Tibial nerve (tissue), 4 donors: ENCODE measurements at places on chromosomes 16 and 17. TPM values are rescaled to one million over a fixed set of nuclear protein-coding genes. Genes with fewer than 3 reads are reported as not detected.

The MBTPS1 gene
- total RNA-seq = 122 TPM

The ODAD4 gene
- total RNA-seq = 5.4 TPM

The TP53TG3C gene
- total RNA-seq = not detected

The USP31 gene
- total RNA-seq = 14.4 TPM

The CAPNS2 gene
- not detected for total RNA-seq

The INCA1 gene
- total RNA-seq = 1.8 TPM

The TP53TG3F gene
- total RNA-seq = not detected

DNA sequence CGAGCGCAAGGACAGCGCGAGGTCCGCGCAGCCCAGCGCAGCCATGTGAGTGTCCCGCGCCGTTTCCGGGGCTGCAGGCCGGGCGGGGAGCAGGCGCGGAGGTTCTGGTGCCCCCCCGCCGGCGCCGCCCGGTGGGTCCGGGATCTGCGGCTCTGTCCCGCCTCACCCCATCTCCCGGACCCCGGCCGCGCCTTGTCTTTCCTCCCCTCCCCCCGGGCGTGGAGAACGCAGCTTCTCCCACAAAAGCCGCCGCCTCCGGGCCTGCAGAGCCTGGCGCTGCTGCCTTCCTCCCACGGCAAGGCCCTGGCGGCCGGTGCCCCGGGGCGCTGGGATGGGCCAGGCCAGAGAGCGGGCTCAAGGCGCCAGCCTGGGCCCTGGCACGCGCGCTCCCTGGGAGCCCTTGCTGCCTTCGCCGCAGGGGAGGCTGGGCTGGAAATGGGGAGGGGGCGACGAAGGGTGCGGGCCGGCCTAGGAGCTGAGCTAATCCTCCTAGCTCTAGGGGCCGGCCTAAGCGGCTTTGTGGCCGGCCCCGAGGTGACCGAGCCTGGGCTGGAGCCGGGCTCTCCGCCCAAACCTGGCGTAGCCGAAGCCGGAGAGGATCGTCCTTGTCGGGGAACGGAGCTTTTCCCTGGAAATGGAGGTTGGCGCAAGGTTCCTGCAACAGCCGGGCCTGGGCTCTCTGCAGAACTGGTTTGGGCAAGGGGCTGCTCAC, 397 bp downstream of the RIPOR1 start:
- no peaks in the 10 kb centered on the region for H3K36me3 ChIP-seq
- H3K27me3 ChIP-seq = no peaks in the 10 kb centered on the region
- peak overlapping the region; percentile 91 for H3K4me3 ChIP-seq
- no peak for DNase-seq

DNA sequence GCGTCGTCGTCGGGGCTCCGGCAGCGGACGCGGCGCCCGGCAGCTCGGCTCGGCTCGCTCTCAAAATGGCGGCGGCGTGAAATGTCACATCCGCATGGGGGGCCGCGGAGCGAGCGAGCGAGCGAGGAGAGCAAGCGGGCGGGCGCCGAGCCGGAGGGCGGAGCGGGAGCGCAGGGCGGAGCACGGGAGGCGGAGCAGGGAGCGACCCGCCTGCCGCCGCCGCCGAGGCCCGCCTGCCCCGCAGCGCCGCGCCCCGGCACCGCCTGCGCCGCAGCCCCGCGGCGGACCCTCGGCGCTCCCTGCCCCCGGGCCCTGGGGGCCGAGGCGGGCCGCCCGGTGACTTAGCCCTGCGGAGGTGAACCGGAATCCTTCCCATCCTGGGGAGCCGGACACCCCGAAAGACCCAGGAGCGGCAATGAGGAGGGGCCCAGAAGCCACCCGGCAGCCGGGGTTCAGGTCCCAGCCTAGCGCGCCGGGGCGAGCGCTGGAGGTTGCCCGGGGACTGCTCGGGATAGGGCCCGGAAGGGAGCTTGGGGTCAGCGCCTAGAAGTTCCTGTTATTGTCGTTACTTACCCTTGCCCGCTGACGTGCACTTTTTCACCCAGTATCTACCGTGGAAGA, at the start of gene USP7:
TSS of gene USP7 (minus strand) at position 86 of the 621 bp plus-strand sequence. CDS start 621 bp downstream, outside the sequence.
- H3K27ac ChIP-seq = peak within 1 kb of the TSS; percentile 84
- peaks cover 32% of the 10 kb centered on the region for H3K4me1 ChIP-seq
- DNase-seq = peak; percentile 89
- no peaks in the 10 kb centered on the region for H3K27me3 ChIP-seq
- H3K36me3 ChIP-seq = no peaks in the 10 kb centered on the region
- peak within 1 kb of the TSS; percentile 73 for H3K4me3 ChIP-seq

- DNase-seq = no peak
- no peaks in the 10 kb centered on the region for H3K4me1 ChIP-seq
- no peaks in the 10 kb centered on the region for H3K36me3 ChIP-seq
- no peak within 1 kb of the TSS for H3K4me3 ChIP-seq
- no peak within 1 kb of the TSS for H3K27ac ChIP-seq
Measured at GRCh38 chr16:23712976-23713375, at the start of gene ERN2. Gene ERN2 (minus strand): TSS chr16:23713222. CDS start chr16:23713187, 35 bp downstream.

GRCh38 chr17:83196024-83196365, 116.6 kb downstream of the METRNL start:
- DNase-seq = peak; percentile 74
- H3K27me3 ChIP-seq = no peaks in the 10 kb centered on the region
- H3K4me3 ChIP-seq = no peak overlapping the region
- peak overlapping the region; percentile 60 for H3K27ac ChIP-seq
- no peaks in the 10 kb centered on the region for H3K36me3 ChIP-seq

DNA sequence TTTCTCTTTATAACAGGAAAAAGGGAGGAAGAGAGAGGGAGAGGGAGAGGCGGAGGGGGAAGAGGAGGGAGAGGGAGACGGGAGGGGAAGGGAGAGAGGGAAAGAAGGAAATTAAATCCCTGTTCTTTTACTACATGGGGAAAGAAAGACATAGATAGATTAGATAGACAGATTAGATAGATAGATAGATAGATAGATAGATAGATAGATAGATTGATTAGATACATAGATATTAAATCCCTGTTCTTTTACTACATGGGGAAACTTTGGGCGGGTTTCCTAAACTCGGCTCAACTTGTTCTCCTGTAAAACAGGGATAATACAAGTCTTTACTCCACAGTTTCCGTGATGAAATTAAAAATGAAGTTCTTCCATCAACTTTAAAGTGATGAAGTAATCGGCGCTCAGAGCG, 661 bp downstream of the RFWD3 start:
- H3K36me3 ChIP-seq = no peaks in the 10 kb centered on the region
- peaks cover 5% of the 10 kb centered on the region for H3K4me1 ChIP-seq
- no peaks in the 10 kb centered on the region for H3K27me3 ChIP-seq
- peak overlapping the region; percentile 75 for H3K27ac ChIP-seq

GRCh38 chr16:17203424-17203823, 267.3 kb downstream of the XYLT1 start:
- no peak for DNase-seq
- H3K27me3 ChIP-seq = no peaks in the 10 kb centered on the region
- H3K36me3 ChIP-seq = no peaks in the 10 kb centered on the region
- H3K27ac ChIP-seq = no peak overlapping the region
- H3K4me1 ChIP-seq = peaks cover 9% of the 10 kb centered on the region

DNA sequence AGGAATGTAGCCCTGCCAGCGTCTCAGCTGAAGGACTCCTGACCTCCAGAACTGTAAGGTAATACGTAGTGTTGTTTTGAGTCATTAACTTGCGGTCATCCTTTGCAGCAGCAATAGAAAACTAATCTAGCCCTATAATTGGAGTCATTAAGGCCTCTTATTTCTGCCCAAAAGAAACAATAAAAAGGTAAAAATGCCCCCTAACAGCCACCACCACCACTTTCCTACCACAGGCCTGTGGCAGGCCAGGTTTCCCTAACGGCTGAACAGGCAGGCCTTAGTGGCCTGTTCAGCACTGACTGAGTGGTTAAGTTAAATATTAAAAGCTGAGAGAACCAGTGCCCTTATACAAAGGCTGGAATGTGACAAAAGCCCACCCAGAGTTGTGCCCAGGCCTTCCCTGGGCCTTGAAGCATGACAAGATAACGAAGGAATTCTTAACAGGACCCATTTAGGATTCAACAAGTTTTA, 286.5 kb upstream of the ERCC4 start:
- no peak overlapping the region for H3K4me3 ChIP-seq
- H3K27me3 ChIP-seq = no peaks in the 10 kb centered on the region
- no peak overlapping the region for H3K27ac ChIP-seq
- H3K36me3 ChIP-seq = no peaks in the 10 kb centered on the region

DNA sequence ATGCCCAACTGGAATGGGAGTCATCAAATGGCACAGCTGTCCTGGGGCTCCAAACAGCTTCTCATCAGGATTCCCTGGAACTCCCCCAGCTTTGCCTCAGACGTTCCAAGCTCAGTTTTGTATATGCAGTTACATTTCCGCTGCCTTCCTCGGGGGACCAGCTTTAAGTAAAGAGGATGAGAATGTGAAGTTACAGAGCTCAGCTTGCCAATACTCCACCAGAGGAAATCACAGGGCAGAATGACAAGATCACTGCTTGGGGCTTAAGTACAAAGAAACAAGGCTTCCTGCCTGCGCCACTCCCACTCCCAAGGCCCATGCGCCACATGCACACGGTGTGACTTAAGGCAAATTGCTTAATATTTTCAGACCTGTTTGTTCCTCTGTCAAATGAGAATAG, 272.4 kb upstream of the CDH11 start:
- H3K27ac ChIP-seq = no peak overlapping the region
- no peak overlapping the region for H3K4me3 ChIP-seq
- H3K36me3 ChIP-seq = no peaks in the 10 kb centered on the region
- H3K27me3 ChIP-seq = no peaks in the 10 kb centered on the region

- no peak overlapping the region for H3K4me3 ChIP-seq
- no peaks in the 10 kb centered on the region for H3K27me3 ChIP-seq
- H3K27ac ChIP-seq = no peak overlapping the region
- H3K36me3 ChIP-seq = no peaks in the 10 kb centered on the region
- H3K4me1 ChIP-seq = no peaks in the 10 kb centered on the region
Measured at GRCh38 chr16:35195864-35196216, 1736.4 kb downstream of the TP53TG3F start.

DNA sequence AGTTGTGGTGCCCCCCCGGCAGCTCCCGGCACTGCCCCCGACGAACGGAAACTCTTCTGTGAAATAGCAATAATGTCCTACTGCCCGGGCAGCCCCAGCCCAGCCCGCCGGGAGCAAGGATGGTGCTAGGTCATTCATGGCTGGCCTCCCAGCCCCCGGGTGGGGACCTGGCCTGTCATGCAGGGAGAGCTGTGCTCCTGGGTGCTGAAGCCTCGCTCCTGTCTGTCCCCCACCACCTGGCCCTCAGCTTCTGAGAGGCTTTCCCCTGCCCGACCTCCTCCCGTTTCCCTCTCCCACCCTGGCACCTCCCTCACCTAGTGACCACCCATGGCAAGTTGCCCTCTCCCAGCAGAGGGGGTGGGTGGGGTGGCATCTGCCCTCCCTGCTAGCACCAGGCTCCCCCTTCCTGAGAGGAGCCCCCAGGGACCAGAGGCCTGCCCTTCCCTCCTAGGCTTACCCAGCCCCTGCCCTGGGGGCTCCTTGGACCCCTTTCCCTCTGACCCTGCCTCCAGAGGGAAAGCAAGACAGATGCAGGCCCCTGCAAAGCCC, 13.5 kb downstream of the PAM16 start:
- no peak overlapping the region for H3K4me3 ChIP-seq
- H3K36me3 ChIP-seq = peaks cover 8% of the 10 kb centered on the region
- H3K27me3 ChIP-seq = no peaks in the 10 kb centered on the region
- DNase-seq = no peak
- H3K27ac ChIP-seq = no peak overlapping the region
- no peaks in the 10 kb centered on the region for H3K4me1 ChIP-seq

DNA sequence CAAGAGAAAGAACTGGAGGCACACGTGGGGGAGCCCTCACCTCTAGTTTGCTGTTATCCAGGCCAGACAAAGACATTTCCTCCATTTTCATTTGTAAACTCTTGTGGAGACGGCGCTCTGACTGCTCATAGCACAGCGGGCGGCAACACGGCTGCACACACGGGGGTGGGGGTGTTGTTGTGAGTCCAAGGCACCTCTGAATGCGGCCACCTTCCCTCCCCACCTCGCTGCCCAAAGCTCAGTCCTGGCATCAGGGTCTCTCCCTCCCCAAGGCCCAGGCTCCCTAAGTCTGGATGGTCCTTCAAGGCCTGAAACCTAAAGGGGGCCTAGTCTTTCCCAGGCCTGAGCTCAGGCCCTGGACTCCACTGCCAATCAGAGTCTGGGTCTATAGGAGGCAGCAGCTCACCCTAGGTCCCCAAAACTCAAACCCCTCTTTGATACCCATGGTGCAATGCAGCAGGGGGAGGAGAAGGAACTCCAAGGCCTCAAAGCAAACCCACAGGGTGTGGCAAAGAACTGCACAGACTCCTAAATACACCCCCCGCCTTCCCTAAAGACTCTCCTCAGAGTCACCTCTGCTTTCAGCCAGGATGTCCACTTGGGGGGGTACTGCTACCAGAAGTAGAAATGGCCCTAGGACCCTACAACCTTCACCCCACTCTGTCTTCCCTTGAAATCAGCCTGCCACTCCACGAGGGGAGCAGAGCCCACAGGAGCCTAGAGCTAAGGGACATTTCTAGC, 1.5 kb downstream of the ATXN7L3 start:
- no peaks in the 10 kb centered on the region for H3K27me3 ChIP-seq
- no peak for DNase-seq
- H3K4me1 ChIP-seq = peaks cover 11% of the 10 kb centered on the region
- H3K27ac ChIP-seq = peak overlapping the region; percentile 99

- no peak overlapping the region for H3K27ac ChIP-seq
- H3K4me1 ChIP-seq = no peaks in the 10 kb centered on the region
- no peak for DNase-seq
- H3K27me3 ChIP-seq = no peaks in the 10 kb centered on the region
Measured at GRCh38 chr17:6348891-6349290, 86.0 kb downstream of the AIPL1 start.

DNA sequence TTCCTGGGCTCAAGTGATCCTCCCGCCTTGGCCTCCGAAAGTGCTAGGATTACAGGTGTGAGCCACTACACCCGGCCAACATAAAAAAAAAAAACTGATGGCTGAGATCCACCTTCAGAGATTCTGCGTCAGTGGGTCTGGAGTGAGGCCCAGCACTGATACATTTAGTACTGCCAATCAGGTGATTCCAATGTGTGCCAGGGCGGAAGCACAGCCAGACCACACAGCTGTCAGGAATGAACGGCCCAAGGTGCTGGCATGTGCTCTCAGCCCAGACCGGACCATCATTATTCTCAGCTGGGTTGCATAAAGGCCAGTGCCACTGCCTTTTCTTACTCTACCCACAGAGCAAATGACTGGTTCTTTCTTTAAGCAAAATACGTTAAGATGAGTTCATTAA, 1.2 kb upstream of the BCO1 start:
- H3K27me3 ChIP-seq = no peaks in the 10 kb centered on the region
- H3K36me3 ChIP-seq = no peaks in the 10 kb centered on the region
- DNase-seq = no peak
- H3K4me3 ChIP-seq = no peak overlapping the region

- no peak for DNase-seq
- no peaks in the 10 kb centered on the region for H3K4me1 ChIP-seq
- H3K36me3 ChIP-seq = no peaks in the 10 kb centered on the region
- H3K27me3 ChIP-seq = no peaks in the 10 kb centered on the region
- H3K4me3 ChIP-seq = no peak overlapping the region
- no peak overlapping the region for H3K27ac ChIP-seq
Measured at GRCh38 chr17:40839194-40839593, 16.8 kb upstream of the KRT10 start.

DNA sequence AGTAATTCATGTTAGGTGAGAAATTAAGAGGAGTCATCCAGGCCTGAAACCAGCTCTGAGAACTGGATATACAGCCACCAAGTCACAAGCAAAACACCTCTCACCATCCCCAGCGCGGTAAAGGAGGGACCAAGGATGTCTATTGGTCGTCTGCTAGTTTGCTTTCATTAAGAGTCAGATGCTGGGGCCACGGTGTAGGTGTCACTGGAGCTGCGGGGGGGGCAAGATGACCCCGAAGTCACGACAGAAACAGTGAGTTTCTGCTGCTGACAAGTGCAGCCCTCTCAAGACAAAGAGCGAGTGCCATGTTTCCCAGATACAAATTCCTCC, 790 bp downstream of the NCBP3 start:
- H3K4me3 ChIP-seq = peak overlapping the region; percentile 94
- H3K36me3 ChIP-seq = no peaks in the 10 kb centered on the region
- no peaks in the 10 kb centered on the region for H3K4me1 ChIP-seq
- no peak for DNase-seq
